Left renal pelvis (tissue), 4 donors: ENCODE measurements at places on chromosomes 16 and 17. TPM values are rescaled to one million over a fixed set of nuclear protein-coding genes. Genes with fewer than 3 reads are reported as not detected.

NGFR gene
- 6.7 TPM for polyA plus RNA-seq

NLRP1 gene
- 42.8 TPM for polyA plus RNA-seq

FAM171A2 gene
- 51.5 TPM for polyA plus RNA-seq

CPHXL2 gene
- polyA plus RNA-seq, result 0.19 TPM

SLC47A1 gene
- 15.5 TPM for polyA plus RNA-seq

TBC1D3C gene
- 3.3 TPM for polyA plus RNA-seq

CD19 gene
- 1.3 TPM for polyA plus RNA-seq

ZSCAN10 gene
- 0.20 TPM for polyA plus RNA-seq

TMC5 gene
- 0.26 TPM for polyA plus RNA-seq

NACA2 gene
- polyA plus RNA-seq, result 1.7 TPM

GRCh38 chr16:27430923-27431484 lies 29.0 kb downstream of the IL21R start:
- DNase-seq, result no peak

GRCh38 chr17:31549121-31549524 lies 157.6 kb downstream of the RAB11FIP4 start:
- DNase-seq, result no peak

- no peak for DNase-seq
Measured at GRCh38 chr17:850851-851763, 69.0 kb downstream of the MRM3 start.

GRCh38 chr17:80791758-80792284 lies 199.8 kb upstream of the CHMP6 start:
- DNase-seq, result no peak

DNA sequence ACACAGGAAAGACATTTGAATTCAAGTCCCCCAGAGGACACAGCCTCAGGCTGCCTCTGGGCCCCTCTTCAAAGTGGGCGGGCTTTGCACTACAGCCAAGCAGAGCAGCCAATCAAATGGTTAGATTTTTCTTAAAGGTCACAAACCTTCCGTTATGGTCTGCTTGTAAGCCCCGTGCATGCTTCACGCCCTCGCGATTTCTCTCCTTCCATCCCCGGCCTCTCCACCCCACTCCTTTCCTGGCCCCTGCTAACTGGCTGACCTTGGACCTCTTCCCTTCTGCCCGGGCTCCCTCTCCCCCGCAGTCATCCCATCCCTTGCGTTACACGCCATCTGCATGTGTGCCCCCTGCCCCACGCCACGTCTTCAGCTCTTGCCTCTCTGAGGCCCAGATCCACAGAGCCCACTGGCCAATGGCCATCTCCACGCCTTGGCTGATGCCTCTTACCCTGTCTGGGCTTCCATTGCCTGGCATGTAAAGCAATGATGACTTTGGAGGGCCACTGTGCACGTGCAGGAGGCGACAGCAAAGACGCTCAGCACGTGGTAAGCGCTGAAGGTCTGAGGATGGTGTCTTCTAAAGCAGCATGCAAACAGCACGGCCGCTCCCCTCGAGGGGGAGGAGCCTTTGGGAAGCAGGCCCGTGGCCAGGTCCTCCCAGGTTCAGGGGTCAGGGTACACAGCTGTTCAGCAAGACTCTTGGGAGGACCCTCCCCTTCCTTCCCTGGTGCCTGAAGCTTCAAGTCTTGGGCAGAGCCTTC lies 86.8 kb downstream of the ZDHHC7 start:
- no peak for DNase-seq

- DNase-seq, result no peak
Measured at GRCh38 chr17:16926571-16927451, 45.1 kb downstream of the TNFRSF13B start.

DNA sequence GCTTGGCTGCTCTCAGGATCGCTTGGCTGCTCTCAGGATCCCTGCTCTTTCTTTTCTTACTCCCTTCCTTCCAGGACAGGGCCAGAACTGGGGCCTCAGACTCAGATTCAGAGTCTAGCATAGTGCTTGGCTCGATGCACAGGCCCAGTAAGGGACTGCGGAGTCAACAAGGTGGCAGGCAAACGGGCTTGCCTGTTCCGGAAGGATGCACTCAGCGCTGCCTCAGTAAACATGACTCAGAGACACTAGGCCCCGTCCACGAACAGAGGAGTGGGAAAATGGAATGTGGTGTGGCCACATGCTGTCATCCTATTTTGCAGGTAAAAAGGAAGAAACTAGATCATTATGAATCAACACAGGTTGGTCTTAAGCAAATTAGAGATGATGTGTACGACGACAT lies 9.8 kb downstream of the SPHK1 start:
- no peak for DNase-seq

GRCh38 chr16:12305847-12306801 lies 329.6 kb downstream of the SNX29 start:
- DNase-seq, result no peak

GRCh38 chr17:57305908-57306504 lies 49.7 kb downstream of the MSI2 start:
- DNase-seq, result no peak

DNA sequence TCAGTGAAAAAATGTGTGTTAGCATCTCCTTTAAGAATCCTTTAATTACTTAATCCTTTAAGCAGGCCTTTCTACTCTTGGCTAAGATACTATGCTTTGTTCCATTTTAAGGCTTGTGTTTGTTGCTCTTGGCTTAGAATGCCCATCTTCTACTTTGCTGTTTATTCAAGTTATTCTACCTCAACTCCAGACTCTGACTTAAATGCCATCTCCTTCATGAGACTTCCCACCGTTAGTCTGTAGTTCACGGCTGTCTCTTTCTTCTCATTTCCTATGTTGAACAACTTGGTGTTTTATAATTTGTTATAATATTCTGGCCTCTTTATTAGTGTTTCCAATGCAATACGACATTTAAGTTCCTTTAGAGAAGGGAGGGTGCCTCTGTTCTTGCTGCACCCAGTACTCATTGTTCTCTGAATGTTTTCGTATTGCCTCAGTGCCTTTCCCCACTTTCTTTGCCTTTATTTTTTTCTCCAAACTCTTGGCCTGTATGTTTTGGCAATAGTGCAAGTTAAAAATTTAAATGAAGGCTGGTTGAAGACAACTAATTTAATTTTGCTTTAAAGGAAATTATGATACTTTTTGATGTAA lies 6.1 kb upstream of the KRT10 start:
- DNase-seq, result no peak

DNA sequence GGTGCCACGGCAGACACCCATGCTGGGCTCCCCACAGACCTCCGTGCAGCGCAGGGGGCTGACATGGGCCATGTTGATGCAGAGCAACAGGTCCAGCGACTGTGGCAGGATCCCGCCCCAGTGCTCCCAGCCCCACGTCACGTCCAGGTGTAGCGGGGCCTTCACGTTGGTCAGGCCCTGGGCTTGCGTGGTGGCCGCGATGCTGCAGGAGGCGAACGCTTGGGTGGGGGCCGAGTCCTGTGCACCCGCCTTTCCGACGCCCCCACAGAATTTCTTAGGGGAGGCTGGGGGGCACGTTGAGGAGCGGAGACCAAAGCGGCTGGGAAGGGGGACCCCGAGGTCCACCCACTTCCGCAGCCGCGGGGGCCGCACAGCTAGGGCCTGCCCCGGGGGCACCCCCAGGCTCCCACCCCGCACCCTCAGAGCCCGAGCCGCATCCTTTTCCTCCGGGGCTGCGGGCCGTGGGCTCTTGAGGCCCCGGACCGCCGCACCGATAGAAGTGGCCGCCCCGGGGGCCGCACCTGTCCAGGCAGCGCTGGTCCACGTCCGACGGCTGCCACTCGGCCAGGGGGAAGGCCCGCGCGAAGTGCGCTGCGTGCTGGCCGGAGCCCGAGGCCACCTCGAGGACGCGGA lies 416 bp downstream of the METTL26 start:
- no peak for DNase-seq

DNA sequence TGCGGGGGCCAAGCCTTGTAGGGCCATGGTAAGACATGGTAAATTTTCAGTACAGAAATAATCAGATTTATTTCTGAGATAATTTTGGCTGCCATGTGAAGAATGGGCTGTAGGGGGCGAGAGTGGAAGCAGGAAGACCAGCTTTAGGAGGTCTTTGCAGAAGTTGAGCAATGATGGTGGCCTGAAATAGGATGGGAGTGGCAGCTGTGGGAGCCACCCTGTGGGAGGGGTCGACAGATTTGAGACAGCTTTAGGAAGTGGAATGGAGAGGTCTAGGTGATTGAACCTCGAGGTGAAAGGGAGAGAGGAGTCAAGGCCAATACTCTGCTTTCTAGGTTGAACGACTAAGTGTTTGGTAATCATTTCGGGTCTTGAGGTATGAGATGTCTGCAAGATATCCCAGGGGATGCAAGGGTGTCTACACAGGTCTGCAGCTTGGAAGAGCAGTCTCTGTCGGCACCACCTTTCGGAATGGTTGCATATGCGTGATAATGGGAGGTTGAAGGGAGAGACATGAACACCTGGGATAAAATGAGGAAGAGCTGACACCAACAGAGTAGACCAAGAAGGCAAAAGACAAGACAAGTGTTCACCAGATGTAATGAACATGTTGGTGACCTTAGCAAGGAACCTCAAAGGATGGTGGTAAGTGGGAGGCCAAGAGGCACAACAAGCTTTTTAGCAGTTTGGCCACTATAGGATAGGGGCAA lies 4.2 kb upstream of the ATXN7L3 start:
- DNase-seq, result no peak

DNA sequence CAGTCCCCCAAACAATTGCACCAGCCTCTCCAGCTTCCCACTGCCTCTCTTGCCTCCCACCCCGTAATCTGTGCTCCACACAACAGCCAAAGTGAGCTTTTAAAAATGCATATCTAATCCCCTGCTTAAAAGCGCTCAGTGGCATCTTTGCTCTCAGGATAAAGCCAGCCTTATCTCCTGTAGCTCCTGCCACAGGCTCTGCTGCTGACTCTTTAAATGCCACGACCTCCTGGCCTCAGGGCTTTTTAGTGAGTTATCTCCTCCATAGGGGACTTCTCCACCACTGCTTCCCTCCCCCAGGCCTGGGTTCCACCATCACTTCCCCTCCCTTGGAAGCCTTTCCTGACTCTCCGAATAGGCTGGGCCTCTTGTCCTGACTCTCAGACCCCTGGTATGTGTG lies 98.6 kb downstream of the GNAO1 start:
- DNase-seq, result no peak

DNA sequence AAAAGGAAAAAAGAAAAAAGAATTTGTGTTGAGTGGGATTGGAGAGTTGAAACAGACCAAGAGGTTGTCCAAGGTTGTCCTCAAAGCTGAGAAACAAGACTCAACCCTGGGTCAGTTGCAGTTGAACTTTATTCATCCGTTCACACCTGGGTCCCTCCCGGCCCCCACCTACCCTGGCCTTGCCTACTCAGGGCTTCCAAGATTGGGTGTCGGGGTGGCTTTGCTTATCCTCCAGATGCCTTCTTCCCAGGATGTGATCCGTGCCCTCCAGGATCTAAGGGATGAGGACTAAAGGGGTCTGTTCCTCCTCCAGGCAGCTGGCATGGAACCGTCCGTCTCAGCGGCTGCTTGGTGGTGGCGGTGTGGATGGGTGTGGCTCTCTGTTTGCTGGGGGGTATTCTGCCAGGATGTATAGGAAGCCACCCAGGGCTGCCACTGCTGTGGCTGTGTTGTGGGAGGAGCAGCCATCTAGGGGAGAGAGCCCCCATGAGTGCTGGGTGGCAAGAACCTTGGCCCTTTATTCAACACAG lies 10.3 kb upstream of the NAGPA start:
- DNase-seq, result no peak
